ENCODE measurements at places on chromosomes 2 and 18.

GRCh38 chr18:45221363-45221762, 393.9 kb upstream of the SLC14A2 start:
- DNase-seq = no peak

DNA sequence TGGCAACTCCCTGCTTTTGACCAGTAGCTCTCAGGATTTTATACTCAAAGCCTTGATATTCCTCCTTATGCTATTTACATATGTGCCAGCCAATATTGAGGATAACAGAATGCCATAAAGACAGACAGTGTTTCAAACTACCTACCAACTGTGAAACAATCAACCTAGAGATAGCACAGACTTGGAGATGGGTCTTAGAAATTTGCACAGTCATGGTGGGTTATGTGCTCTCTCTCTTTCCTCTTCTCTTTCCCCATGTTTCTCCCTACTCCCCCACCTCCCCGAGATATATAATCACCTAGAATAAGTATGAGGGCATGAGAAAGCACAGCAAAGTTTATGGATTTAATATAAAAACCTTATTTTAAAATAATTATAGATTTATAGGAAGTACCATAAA, 24.2 kb upstream of the SUCLG1 start:
- no peak for DNase-seq

DNA sequence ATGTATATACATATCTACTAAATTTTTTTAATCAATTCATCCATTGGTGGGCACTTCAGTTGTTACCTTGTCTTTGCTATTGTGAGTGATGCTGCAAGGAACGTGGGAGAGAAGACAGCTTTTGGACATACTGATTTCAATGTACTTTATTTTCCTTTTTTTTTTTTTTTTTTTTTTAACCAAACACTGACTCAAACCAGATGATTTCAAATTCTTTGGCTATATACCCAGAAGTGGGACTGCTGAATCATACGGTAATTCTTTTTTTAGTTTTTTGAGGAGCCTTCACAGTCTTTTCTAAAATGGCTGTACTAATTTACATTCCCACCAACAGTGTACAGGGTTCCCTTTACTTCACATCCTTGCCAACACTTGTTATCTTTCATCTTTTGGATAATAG, 204.7 kb downstream of the INSIG2 start:
- DNase-seq = no peak

- no peak for DNase-seq
Measured at GRCh38 chr2:213491376-213491775, 207.1 kb downstream of the SPAG16 start.

- DNase-seq = no peak
Measured at GRCh38 chr2:23901966-23902846, 24.7 kb downstream of the ATAD2B start.

- DNase-seq = no peak
Measured at GRCh38 chr2:160015746-160016145, 46.7 kb downstream of the PLA2R1 start.

DNA sequence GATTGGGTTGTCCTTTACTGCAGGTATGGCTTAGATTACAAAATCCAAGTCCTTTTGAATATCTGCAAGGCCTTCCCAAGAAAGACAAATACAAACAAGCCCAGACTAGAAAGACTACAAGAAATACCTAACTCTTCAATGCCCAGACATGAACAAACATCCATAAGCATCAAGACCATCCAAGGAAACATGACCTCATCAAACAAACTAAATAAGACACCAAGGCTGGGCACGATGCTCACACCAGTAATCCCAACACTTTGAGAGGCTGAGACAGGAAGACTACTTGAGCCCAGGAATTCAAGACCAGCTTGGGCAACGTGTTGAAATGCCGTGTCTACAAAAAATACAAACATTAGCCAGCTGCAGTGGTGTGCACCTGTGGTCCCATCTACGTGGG, 31.7 kb downstream of the MAP4K3 start:
- DNase-seq = no peak

DNA sequence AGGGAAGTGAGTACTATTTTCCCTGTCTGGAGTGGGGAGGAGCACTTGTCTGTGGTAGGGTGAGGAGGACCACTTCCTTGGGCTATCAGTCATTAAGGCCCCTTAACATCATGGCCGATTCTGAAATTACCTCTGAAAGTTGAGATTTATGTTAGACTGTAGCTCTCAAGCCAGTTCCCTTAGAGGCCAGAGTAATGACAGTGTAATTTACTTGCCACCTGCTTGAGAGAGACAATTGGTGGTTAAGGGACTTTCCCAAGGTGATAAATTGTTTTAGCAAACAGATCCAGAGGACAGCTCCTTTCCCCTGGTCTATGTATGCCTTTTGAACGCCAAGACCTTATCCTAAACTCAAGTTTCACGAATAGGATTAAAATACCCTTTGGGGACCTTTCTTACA, 56.1 kb downstream of the NEDD4L start:
- DNase-seq = no peak

DNA sequence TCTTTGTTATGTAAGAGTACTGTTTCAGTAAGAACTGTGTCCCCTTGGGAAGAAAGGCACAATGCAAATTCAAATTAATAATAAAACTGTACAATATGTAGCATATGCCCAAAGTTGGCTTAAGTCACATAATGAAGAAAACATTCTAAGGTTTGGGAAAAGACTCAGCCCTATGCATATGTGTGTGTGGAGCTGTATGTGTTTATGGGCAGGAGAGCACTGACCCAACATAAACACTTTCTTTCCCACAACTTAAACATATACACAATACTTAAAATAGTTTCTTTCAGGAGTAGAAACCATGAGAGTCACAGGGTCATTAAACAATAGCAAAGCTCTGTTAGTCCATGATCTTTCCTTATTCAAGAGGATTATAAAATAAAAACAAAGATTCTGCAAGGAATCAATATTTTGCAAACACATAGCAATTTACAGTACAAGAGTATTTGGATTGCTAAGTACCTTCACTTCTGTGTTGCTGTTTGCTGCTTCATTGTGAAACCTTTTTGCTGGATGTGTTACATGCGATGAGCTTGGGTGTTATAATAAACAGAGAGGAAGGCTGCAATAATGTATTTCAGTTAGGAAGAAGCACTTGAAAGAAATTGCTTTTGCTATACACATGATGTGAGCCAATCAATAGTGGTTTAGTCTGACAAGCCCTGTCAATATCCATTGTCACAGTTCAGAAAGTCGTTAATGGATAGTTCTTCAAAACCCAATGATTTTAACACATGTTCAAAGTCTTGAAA, 347.3 kb downstream of the ARHGAP15 start:
- DNase-seq = no peak

GRCh38 chr2:219718066-219718465, 90.6 kb downstream of the SLC4A3 start:
- DNase-seq = no peak

GRCh38 chr18:2572171-2572569, 813 bp downstream of the NDC80 start:
- no peak for DNase-seq

GRCh38 chr2:174052584-174052976, 87.4 kb upstream of the SP3 start:
- DNase-seq = no peak

DNA sequence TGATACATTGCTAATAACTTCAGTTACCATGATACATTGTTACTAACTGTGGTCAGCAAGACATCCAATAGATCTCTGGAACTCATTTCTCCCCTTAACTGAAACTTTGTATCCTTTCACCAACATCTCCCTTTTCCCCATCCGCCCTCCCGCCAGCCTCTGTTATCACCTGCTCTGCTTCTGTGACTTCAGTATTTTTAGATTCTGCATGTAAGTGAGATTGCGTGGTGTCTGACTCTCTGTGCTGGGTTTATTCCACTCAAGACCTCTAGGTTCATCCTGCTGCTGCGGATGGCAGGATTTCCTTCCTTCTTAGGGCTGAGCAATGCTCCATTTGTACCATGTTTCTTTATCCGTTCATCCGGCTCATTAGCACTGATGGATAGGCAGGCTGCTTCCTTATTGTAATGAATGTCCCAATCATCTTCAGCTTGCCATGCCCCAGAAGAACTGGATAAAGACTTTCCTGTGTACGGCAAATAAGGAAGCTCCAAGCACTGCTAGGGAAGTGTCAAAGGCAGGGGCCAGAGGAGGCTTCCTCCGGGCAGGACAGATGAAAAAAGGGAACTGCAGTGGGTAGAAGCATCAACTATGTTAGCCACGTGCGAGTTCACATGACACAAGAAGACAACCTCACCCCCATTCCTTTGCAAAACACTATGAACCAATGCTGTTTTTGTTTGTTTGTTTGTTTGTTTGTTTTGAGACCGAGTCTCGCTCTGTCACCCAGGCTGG, 113.4 kb downstream of the EIPR1 start:
- DNase-seq = no peak

DNA sequence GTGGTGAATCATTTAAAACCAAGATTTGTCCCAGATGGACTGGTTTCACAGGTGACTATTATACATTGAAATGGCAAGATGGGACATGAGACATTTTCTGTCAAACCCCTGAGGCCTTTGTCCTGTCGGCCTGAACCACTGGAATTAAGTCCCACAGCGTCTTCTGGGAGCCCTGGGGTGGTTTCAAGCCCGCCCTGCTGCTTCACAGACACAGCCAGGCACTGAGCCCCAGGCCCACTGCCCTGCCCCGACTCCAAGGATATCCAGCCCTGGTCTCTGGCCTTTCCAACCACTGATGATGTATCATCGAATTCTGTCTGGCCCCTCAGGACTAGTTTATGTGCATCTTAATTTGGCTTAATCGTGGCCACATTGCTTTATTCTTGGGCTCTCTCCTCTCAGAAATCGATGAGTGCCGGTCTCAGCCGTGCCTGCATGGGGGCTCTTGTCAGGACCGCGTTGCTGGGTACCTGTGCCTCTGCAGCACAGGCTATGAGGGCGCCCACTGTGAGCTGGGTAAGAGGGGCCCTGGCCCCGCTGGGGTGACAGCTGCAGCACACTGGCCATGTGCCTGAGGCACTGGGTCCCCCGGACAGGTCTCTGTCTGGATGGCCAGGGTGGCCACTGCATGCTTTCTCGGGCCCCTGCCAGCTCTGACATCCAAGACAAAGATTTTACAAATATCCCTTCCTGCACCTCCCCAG, 39.5 kb downstream of the MTERF4 start:
- no peak for DNase-seq

GRCh38 chr2:223949241-223949840, 4.2 kb upstream of the WDFY1 start:
- DNase-seq = no peak

GRCh38 chr18:4040391-4041092, 414.6 kb downstream of the DLGAP1 start:
- DNase-seq = no peak

GRCh38 chr18:10353791-10354190, 100.6 kb upstream of the APCDD1 start:
- no peak for DNase-seq

DNA sequence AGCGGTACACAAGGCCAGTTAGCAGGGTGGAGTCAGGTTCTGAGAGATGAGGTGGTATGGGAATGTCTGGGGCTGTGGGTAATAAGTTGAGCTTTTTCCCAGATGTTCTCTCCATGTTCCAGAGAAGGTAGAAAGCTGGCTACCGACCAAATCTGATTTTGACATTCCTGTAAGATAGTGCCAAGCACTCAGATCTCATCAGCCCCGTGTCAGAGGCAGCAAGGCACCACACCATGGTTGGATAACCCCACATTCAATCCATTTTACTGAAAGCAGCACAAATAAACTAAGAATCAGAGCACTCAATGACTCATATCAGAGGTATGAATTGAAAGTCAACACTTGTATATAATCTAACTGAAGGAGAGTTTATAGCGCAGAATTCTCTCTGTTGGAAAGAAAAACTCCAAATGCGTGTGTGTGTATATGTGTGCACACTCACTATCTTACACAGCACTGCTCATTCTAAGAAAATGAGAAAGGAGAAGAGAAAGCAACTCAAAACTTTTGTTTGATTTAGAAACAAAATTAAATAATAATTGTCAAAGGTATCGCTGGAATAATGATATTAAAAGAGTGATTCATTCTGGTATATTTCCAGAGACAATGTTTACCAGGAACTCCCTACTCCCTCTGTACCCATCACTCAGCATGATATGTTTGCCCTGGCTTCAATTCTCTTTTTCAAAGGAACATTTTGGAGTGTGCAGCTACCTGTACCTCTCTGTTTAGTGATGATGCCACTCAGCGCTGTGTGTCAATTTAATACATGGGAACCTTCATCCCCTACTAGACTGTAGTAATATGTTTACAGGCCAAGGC, 375.1 kb upstream of the ID2 start:
- no peak for DNase-seq

DNA sequence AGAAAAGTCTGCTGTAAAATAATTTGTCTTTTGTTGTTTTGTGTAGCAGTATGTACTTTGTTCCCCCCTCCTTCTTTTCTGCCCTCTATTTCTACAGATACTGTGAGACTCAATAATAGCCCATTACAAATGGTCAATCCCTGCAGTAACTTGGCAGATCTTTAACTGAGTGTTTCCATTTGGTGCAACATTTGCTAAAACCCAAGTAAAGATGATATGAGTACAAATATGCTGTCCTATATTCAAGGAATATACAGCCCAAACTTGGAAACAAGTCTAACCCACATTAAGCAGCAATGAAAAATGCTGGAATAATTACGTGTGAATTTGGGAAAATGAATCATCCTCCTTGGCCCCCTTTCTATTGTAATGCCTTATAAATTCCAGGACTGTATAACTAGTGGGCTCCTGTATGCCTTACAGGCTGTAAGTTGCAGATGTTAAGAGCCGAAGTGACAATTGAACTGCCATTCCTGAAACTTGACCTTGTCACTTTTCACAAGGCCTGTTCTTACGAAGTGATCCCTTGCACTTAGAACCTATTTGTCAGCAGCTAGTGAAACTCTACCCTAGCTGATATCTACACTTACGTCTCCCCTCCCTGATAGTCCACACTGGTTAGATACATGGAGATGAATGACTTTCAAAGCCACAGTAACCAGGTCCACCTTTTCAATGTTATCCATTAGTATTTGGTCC, 104.9 kb downstream of the IRS1 start:
- no peak for DNase-seq

- no peak for DNase-seq
Measured at GRCh38 chr2:237221443-237221842, 135.8 kb downstream of the COPS8 start.

GRCh38 chr2:28652217-28652616, 99.4 kb upstream of the PPP1CB start:
- DNase-seq = no peak

GRCh38 chr18:32922951-32923430, 150.2 kb upstream of the KLHL14 start:
- no peak for DNase-seq

DNA sequence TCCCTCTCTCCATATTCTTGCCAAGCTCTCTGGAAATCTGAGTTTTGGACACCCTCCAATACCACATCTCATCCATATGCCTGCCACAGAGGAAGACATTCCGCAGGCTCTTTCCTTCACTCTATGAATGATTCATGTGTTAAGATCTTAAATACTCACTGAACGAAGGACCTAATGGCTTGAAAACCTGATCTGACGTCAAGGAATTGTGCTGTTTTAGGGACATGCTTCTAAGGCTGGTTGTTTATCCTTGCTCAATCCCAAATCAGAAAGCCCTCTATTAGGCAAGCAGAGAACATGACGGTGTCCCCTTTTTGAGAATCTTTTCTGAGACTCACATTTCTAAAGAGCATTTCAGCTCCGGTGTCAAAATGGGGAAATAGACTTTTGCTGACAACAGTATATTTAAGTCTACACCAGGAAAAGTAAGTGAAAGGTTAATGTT, 83.7 kb upstream of the GALNT5 start:
- no peak for DNase-seq

Measured in stimulated activated CD4-positive, alpha-beta T cell treated with anti-CD3 and anti-CD28 coated beads, Interleukin-1b, Interleukin-23, amount 100 ng/mL, for 1 hour (primary cell).